ENCODE measurements at places on chromosomes 7 and 10.

DNA sequence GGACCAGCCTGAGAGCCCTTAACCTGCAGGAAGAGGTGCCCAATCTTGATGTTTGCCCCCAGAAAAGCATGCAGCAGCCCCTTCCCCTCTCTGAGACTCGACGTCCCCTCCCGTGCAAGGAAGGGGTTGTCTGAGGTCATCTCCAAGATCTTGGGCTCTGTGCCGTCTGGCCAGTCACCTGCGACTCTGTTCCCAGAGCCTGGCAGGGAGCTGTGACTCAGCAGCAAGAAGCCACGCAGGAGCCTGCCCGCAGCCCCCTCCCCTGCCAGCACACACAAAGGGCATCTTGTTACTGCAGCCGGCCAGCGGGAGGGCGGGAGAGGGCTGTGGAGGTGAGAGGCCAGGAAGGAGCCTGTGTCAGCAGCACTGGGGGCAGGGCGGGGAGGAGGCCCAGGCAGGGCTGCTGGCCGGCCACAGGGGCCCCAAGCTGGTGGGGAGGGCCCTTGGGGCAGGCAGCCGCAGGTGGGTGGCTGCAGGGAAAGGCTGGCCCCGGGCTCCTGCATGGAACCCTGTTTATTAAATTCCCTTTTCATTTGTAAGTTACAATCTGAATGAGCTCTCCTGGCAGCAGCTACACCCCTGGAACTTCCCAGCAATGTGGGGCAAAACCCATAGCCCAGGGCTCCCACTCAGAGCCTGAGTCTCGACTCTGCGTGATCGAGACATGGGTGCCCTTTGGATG is 103.7 kb upstream of the ZMIZ1 start:
- no peak for DNase-seq

DNA sequence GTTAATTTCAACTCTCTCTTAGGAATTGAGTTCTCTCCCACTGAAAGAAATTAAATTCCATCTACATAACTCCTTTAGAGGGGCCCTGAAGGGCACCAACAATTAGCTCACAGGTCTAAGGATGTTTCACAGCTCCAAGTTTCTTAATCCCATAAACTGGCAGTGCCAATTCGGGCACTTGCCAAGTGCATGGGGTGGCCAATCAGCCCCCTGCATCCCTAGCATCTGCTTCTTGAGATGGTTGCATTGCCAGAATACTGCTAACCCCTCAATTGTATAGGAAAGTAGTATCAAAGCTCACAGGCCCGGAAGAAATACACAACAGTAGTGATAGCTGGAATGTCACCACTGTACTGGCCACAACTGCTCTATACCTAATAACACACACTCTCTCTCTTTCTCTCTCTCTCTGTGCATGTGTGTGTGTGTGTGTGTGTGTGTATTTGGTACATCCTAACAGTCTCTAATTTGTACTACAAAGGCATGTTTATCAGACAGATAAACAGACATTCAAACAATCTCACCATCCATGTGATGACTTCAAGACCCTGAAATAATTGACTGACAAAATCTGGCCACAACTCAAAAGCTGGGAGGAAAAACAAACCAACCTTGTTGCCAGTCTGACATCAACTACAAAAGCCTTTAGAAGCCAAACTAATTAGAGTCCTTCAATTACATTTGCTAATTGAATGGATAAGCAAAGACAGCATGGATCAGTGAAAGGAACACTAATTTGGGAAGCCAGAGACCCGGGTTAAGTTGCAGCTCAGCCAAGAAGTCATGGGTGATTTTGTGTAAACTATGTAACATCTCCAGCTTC is 27.8 kb downstream of the HIBADH start:
- DNase-seq: no peak

GRCh38 chr7:67451306-67451705 is 454.7 kb downstream of the TYW1 start:
- no peak for DNase-seq

DNA sequence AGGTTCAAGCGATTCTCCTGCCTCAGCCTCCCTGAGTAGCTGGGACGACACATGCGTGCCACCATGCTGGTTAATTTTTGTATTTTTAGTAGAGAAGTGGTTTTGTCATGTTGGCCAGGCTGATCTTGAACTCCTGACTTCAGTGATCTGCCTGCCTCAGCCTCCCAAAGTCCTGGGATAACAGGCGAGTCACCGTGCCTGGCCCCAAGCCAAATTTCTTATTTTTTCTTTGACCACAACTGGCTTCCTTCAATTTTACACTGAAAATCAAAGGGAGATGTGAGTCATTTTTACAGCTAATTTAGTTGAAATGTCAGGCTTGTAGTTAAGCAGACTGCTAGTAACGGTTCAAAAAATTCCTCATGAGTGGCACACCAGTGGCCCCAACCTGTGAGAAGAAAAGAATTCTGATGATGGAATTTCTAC is 7.8 kb downstream of the RNF216 start:
- no peak for DNase-seq

GRCh38 chr10:31393844-31394243 is 74.8 kb downstream of the ZEB1 start:
- DNase-seq: no peak

DNA sequence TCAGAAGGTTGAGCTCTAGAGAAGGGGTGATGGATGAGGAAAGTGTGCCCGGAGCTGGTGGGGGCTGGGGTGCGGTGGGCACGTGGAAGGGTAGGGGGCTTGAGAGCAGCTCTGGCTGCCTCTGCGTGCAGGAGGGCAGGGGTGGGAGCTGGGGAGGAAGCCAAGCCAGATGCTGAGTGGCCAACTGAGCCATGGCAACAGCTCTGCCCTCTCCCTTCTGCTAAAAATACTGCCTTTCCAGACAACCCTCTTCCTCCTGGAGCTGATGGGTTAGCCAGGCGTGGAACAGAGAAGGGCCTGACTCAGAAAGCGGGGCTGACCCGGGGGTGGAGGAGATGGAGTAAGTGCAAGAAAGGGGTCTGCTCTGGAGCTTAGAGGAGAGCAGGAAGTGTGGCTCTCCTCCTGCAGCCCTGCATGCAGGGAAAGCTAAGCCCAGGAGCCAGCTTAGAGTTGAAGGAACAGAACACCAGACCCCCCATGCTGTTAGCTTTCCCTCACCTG is 114.6 kb upstream of the AGK start:
- no peak for DNase-seq
